ENCODE measurements at places on chromosomes 2 and 18. TPM values are rescaled to one million over a fixed set of nuclear protein-coding genes. Genes with fewer than 3 reads are reported as not detected.

SLC5A7 gene
- polyA plus RNA-seq: not detected

- DNase-seq: no peak
Observed at GRCh38 chr2:71798266-71799012, 345.1 kb downstream of the DYSF start.

DNA sequence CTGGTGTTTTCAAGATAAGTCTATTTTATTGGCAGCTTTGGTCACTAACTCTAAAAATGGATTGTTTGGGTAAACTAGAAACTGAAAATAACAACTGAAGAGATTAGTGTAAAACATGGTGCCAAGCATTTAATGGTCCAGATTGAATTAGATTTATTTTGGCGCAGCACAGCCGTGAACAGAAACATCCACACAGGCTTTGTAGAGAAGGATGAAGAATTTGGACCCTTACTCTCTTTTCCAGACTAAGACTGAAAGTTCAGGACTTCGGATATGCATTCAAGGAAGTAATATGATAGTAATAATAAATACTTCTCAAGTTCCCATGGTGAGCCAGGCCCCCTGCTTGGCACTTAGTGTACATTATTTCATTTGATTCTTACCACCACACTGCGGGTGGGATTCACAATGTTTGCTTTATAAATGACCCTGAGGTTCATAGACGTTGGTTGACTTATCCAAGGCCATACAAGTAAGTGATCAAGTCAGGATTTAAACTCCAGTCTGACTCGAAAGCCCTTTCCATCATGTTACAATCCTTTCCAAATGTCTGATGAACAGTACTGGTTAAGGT lies 54.2 kb upstream of the ITGB6 start:
- no peak for DNase-seq

- DNase-seq: no peak
Observed at GRCh38 chr2:209463226-209463625, 39.4 kb downstream of the MAP2 start.

BUB1 gene
- polyA plus RNA-seq: not detected

DNA sequence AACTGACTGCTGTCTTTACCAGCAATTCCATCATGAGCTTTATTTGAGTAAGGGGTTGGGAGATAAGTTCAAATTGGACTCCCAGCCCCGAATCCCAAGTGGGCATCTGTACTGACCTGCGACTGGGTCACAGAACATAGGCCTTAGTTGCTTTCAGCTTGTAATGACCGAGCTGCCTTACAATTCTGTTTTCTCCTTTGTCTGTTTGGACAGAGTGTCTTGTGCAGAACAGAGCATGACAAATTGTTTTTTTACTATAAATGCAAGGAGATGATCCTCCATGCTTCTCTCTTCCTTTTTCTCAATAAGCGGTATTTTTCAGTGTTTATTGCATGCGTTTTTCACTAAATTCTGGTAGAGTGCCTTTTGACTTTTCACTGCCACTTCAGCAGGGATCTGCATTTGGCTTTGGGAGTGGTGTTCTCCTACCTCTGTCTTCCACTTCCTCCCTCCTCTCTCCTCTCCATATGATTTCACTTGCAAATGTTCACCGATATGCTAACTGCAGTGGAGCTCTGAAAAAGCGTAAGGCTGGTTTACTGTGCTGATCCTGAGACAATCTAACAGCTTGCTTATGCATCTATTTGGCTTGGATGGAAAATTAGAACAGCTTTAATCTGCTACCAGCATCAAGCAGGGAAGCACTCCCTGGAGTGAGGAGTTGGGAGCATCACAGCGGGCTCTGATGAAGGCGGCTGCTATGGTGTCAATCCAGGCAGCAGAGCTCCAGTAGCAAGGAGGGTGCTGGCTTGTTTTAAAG lies 158.8 kb upstream of the SMIM21 start:
- DNase-seq: no peak

DNA sequence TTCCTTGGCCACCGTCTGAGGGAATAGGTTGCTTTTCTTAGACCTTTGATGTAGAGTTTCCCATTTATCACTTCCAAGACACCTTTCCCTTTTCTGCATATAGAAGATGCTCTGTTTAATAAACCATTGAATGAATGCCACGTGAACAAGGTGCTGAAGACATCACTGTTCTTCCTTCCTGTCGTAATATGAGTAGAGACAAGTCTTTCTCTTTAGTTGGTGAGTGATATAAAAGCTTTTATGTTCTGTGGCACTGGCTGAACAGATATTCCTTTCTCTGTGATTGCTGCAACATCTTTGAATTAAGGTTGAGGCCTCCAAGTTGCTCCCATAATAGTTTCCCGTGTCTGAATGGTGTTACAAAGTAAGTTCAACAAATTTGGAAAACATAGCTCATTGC lies 38.7 kb downstream of the TTC39C start:
- no peak for DNase-seq

UXS1 gene
- polyA plus RNA-seq: 10.5 TPM

NOSTRIN gene
- polyA plus RNA-seq: 0.10 TPM

- DNase-seq: no peak
Observed at GRCh38 chr2:144152817-144153271, 367.1 kb downstream of the ZEB2 start.

DNA sequence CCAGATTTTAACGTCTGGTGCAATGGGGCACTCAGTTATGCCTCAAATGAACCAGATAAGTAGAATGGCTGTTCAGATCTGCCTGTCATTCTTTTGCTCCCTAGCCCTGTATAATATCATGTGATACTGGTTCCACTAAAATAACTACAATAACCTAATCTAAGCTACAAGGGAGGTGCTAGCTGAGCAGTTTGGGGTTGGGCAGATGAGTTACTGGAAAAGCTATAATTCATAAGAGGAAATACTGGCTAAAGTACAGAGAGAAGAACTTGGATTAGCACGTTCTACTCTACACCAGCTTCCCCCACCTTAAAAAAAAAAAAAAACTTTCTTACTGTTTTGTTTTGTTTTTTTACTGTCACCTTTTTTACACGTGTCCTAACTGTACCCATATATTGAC lies 183.3 kb upstream of the NRP2 start:
- no peak for DNase-seq

- no peak for DNase-seq
Observed at GRCh38 chr18:65091744-65092329, 659.0 kb upstream of the CDH7 start.

DNA sequence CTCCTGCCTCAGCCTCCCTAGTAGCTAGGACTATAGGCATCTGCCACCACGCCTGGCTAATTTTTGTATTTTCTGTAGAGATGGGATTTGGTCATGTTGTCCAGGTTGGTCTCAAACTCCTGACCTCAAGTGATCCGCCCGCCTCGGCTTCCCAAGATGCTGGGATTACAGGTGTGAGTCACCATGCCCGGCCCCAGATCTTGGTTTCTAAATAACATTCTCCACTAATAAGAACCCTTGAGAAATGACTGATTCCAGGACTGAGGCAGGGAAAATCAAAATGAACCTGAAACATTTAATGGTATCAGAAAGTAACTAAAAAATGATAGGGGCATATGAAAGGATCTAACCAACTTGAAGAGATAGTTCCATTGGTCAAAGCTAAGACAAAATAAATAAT lies 34.0 kb downstream of the BMPR2 start:
- DNase-seq: no peak

MRPS9 gene
- polyA plus RNA-seq: 21.0 TPM

GRCh38 chr2:6139916-6140315 lies 447.7 kb downstream of the SOX11 start:
- DNase-seq: no peak

- DNase-seq: no peak
Observed at GRCh38 chr2:138485019-138485418, 16.6 kb upstream of the SPOPL start.

DNA sequence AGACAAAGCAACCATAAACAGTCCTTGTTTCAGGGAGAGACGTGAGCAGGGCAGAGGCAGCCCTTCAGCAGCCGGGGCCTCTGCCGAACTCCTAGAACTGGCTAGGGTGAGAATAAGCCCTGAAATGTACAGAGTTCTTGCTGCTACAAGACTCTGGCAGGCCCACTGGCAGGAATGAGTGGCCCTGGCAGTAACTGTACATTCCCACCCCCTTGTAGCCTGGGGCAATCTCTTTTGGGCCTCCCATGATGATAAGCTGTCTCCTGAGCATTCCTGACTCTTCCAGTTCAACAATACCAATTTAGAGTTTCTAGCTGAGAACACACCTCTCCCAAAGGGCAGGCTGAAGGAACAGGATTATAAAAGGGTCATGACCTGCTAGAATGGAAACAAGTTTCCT lies 54.3 kb downstream of the HAUS1 start:
- no peak for DNase-seq

DNA sequence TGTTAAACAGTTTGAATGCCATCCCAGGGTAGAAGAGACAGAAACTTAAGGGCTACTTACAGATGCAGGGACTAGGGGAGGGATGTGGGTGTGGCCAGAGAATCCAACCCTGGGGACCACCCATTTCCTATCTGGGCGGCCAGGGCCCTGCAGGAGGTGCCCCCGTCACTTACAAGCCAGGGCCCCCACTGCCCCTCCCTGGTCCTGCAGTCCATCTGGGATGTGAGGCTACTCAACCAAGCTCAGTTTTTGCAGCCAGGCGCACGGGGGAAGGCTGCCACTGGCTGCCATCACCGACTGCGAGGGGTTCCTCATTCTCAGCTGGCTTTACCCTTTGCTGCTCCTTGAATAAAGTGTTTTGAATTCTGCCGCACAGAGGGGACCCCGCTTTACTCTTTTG lies 42.1 kb downstream of the RRM2 start:
- no peak for DNase-seq

DNA sequence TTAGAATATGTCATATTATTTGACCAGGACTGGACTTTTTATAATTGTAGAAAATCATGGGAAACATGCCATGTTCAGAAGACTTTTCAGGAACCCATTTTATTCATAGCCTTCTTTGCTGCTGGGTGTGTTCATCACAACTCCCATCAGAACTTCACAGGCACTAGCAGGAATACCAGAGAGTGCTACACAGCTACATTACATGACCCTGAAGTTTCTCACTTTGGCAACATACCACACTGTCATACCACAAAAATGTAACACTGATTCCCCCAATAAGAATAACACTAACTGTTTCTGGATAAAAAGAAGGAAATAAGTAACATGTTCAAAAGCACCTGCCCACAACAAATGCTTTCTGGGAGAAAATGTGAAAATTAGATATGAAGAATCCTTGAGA lies 405.4 kb downstream of the CDH2 start:
- DNase-seq: no peak

- no peak for DNase-seq
Observed at GRCh38 chr2:155377931-155378444, 679.5 kb downstream of the KCNJ3 start.

- DNase-seq: no peak
Observed at GRCh38 chr2:150462770-150463169, 24.7 kb downstream of the RND3 start.

MEP1B gene
- not detected for polyA plus RNA-seq

- peak; percentile 57 for DNase-seq
Observed at GRCh38 chr18:54776282-54776977, 51.8 kb upstream of the RAB27B start.

Measured in aorta (tissue), 5 donors.